ELR (cell line): ENCODE measurements at places on chromosomes 4 and X.

DNA sequence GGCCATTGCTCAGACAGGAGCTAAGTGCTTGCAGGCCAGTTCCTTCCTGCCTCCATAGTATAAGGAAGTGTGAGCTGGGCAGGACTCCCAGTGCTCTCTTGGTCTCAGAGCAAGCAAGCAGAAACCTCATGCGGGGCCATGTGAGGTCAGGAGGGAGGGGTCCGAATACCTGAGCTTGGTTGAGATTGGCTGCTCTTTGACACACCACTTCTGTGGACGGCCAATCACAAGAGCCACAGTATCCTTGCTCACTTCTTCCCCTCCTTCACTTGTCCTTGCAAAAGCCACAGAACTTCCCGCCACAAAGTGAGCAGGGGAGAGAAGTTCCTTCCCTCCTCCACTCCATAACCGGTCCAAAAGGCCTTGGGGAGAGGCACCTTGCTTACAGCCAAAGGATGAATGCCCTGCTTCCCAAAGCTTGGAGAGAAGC is 56.7 kb downstream of the PRPS1 start:
- no peak for DNase-seq

- no peak for DNase-seq
Observed at GRCh38 chrX:50779694-50780093, 34.3 kb downstream of the SHROOM4 start.

GRCh38 chr4:116925900-116926457 is 159.4 kb downstream of the TRAM1L1 start:
- DNase-seq: no peak

DNA sequence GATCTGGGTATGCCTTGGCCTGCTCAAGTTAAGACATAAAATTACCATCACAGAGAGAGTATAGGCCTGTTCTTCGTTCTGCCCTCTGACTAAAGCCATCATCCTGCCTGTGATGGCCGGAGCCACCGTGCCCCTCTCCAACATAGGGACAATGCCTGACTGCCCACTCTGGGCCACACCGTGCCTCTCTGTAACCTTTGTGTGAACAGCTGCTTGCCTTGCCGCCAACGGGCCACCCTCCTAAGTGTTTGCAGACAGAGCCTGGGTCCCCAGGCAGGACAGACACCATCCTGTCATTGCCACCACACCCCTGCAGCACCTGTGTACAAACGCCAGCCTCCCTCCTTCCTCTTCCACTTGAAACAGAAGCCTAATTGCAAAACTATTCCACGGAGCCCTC is 298.7 kb upstream of the TENM3 start:
- no peak for DNase-seq

GRCh38 chr4:67288964-67289363 is 256.3 kb downstream of the CENPC start:
- peak; percentile 22 for DNase-seq

DNA sequence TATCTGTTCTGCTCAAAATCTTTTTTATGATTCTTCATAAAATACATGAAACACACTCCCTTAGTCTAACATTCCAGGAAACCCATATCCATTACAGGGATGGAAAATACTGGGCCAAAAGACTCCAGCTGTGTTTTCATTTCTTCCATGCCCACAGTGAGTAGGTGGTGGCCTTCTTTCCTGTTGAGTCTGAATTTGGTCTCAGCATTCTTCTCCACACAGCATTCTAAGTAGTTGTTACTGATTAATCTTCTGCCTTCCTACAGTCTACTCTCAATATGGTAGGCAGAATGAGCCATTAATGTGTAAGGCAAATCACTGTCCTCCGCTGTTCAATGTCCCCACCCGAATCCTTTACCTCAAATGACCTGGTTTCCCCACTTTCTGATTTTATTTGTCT is 370.6 kb upstream of the RPS6KA3 start:
- no peak for DNase-seq

DNA sequence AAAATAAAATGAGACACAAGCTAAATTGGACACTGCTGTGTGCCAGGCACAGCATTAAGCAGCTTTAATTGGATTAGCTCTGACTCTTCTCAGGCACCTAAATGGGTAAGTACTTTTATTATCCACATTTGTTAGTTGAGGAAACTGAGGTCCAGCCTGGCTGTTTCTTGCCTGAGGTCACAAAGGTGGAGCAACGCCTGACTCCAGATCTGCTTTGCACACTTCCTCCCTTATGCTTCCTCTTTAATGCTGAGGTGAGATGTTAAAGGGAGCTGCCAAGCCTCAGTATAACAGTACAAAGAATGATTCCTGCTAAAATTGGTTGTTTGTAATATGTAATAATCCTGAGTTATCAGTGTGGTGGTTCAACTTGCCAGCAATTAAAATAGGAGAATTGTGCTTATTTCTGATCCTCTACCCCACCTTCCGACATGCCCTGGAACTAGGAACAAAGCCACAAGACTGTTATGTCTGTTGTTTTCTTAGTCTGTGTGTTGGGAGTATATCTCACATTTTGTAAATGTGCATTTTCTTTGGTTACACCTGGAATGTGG is 74.4 kb downstream of the AFF1 start:
- DNase-seq: no peak

- peak; percentile 64 for DNase-seq
Observed at GRCh38 chrX:119482481-119483480, 14.5 kb downstream of the SLC25A5 start.

DNA sequence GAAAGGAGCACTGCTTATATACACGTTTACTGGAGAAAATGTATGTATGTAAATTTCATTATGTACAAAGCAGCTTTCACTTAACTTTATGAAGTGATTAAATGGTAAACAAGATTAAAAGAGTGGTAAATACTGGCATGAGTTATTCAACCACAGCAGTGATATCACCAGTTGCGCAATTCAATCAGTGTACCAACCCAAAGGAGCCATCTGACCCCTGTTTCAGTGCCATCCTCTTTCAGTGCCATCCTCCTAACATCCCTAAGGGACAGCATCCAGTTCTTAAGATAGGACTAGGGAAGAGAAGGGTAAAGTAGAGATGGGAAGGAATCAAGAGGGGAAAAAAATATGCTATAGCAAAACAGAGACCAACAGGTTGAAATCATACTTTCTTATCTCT is 16.2 kb downstream of the HPF1 start:
- DNase-seq: peak; percentile 29

- DNase-seq: no peak
Observed at GRCh38 chr4:151263455-151263854, 13.5 kb upstream of the PRSS48 start.
